ENCODE measurements at places on chromosomes 4 and X. TPM values are rescaled to one million over a fixed set of nuclear protein-coding genes. Genes with fewer than 3 reads are reported as not detected.

GRCh38 chr4:185232370-185232769, 23.0 kb downstream of the SNX25 start:
- peaks cover under 1% of the 10 kb centered on the region for H3K4me1 ChIP-seq
- DNase-seq = no peak
- no peaks in the 10 kb centered on the region for H3K27me3 ChIP-seq
- H3K4me3 ChIP-seq = no peak overlapping the region

- H3K27me3 ChIP-seq = no peaks in the 10 kb centered on the region
- no peak overlapping the region for H3K27ac ChIP-seq
- H3K4me1 ChIP-seq = no peaks in the 10 kb centered on the region
- no peak overlapping the region for H3K4me3 ChIP-seq
- DNase-seq = no peak
- no peaks in the 10 kb centered on the region for H3K36me3 ChIP-seq
Observed at GRCh38 chrX:97290199-97290598, 406.5 kb downstream of the RPA4 start.

DNA sequence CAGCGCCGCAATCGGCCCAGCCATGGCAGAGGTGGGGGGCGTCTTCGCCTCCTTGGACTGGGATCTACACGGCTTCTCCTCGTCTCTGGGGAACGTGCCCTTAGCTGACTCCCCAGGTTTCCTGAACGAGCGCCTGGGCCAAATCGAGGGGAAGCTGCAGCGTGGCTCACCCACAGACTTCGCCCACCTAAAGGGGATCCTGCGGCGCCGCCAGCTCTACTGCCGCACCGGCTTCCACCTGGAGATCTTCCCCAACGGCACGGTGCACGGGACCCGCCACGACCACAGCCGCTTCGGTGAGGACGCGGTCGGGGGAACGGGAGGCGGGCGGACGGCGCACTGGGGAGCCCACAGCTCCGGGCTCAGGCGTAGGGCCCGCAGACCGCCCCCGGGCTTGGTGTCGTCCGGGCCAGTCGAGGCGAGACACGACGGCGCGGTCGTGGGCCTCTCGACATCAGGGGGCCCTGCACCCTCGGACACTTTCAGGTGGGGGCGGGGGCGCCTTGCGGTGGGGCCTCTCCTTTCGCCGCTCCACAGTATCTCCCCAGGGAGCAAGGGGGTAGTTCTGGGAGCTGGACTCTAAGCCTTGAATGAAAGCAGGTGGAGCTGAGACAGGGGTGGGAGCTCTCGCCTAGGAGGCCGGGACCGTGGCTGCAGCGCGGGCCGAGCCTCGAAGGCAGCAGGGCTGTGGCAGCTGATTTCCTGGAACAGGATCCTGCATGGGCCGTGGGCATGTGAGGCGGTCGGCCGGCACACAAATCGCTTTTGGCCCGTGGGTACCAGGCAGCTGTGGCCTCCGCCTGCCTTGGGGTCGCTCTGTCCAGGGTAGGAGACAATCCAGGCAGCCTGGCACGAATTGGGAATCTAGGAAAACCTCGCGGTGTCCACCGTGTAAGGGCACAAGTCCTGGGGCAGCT, 722 bp downstream of the FGF16 start:
- peak overlapping the region; percentile 36 for H3K4me3 ChIP-seq
- no peaks in the 10 kb centered on the region for H3K4me1 ChIP-seq
- H3K36me3 ChIP-seq = no peaks in the 10 kb centered on the region

GRCh38 chr4:85369703-85370380, 105.1 kb upstream of the ARHGAP24 start:
- no peak overlapping the region for H3K27ac ChIP-seq
- no peaks in the 10 kb centered on the region for H3K4me1 ChIP-seq
- H3K27me3 ChIP-seq = no peaks in the 10 kb centered on the region
- DNase-seq = no peak

DNA sequence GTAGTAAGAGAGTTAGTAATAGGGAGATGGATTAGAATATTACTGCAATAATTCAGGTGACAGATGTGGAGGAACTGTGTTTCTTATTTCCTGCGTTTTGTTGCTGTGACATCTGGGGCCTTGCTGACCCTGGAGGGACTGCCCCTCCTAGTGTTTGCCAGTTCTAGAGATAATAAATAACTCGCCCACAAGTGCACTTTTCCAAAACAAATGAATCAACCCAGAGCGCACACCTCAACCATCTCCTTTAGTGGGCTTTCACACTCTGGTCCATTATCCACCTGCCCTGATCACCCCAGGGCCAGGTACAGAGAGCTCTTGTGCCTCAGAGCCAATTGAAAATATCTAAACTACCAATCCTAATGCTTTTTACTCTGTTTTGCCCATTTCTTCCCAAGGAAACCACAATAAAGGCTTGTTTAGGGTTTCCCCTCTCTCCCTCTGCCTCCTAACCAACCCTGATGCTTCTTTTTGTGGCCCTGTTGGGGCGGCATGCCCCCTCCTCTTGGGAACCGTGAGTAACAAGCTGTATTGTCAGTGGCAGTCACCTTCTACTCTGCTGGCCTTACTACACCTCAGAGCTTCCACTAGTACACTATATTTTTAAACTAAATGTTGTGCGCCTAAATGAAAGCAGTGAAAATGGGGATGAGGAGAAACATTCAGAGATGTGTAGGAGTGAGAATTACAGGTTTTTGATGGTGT, 270.5 kb downstream of the TENM3 start:
- DNase-seq = no peak
- no peaks in the 10 kb centered on the region for H3K27me3 ChIP-seq
- no peak overlapping the region for H3K4me3 ChIP-seq
- H3K4me1 ChIP-seq = no peaks in the 10 kb centered on the region
- no peaks in the 10 kb centered on the region for H3K36me3 ChIP-seq

Gene MPP1
- total RNA-seq = 45.3 TPM

- DNase-seq = no peak
- peak overlapping the region; percentile 72 for H3K27ac ChIP-seq
- H3K36me3 ChIP-seq = no peaks in the 10 kb centered on the region
- H3K27me3 ChIP-seq = no peaks in the 10 kb centered on the region
- peaks cover 50% of the 10 kb centered on the region for H3K4me1 ChIP-seq
- peak overlapping the region; percentile 39 for H3K4me3 ChIP-seq
Observed at GRCh38 chr4:41541687-41542094, 3.7 kb downstream of the LIMCH1 start.

- no peak for DNase-seq
- no peaks in the 10 kb centered on the region for H3K27me3 ChIP-seq
- no peaks in the 10 kb centered on the region for H3K4me1 ChIP-seq
- no peak overlapping the region for H3K4me3 ChIP-seq
Observed at GRCh38 chrX:9271789-9272525, 192.9 kb upstream of the TBL1X start.

Gene CSN1S1
- not detected for total RNA-seq

Gene F8
- total RNA-seq = 12.7 TPM

Gene ZMAT1
- total RNA-seq = 8.4 TPM

GRCh38 chr4:5923376-5923775, 30.5 kb upstream of the CRMP1 start:
- H3K27me3 ChIP-seq = peaks cover 4% of the 10 kb centered on the region
- H3K36me3 ChIP-seq = no peaks in the 10 kb centered on the region
- no peak overlapping the region for H3K4me3 ChIP-seq
- DNase-seq = no peak
- no peak overlapping the region for H3K27ac ChIP-seq

Gene IL9R
- total RNA-seq = 1.2 TPM

DNA sequence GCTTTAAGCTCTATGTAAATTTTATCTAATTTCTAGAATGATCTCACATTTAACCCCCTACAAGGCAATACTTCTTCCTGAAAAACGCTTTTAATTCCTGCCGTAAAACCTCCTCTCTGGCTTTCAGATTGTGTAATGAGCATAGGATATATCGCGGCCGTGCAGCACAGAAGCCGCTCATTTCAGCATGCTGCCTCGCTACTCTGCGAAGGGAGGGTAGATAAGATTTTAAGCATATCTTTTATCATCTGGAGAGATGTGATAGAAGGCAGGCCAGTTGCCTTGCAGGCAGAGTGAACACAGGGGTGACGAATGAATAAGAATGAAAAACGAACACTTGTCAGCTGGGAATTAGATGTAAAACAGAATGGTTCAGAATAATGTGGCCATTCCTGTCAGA, 265.5 kb downstream of the UNC5C start:
- H3K27ac ChIP-seq = no peak overlapping the region
- H3K4me1 ChIP-seq = no peaks in the 10 kb centered on the region
- H3K36me3 ChIP-seq = no peaks in the 10 kb centered on the region
- no peak overlapping the region for H3K4me3 ChIP-seq
- no peaks in the 10 kb centered on the region for H3K27me3 ChIP-seq

DNA sequence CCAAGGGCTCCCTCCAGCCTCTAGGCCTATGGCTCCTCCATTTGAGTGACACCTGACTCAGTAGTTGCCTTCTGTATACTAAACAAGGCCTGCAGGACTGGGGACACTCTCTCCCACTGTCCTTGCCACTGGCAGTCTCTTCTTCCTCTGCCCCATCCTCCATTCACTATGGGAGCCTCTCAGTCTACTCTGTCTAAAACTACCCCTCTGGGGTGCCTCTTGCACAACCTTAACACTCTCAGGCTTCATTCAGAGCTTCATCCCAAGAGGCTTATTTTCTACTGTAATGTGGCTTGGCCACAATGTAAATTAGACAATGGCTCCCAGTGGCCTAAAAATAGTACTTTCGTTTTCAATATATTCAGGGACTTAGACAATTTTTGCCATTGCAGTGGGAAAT, 133.0 kb downstream of the ZC4H2 start:
- H3K36me3 ChIP-seq = no peaks in the 10 kb centered on the region
- H3K4me1 ChIP-seq = no peaks in the 10 kb centered on the region
- H3K4me3 ChIP-seq = no peak overlapping the region
- no peak for DNase-seq

- no peak for DNase-seq
- H3K27me3 ChIP-seq = no peaks in the 10 kb centered on the region
- no peaks in the 10 kb centered on the region for H3K36me3 ChIP-seq
Observed at GRCh38 chr4:36704289-36704688, 422.9 kb downstream of the DTHD1 start.

Gene MAGEA10
- not detected for total RNA-seq

GRCh38 chr4:39637586-39638353, 895 bp downstream of the SMIM14 start:
- peaks cover 6% of the 10 kb centered on the region for H3K36me3 ChIP-seq
- DNase-seq = peak; percentile 84
- H3K27me3 ChIP-seq = no peaks in the 10 kb centered on the region
- H3K27ac ChIP-seq = peak overlapping the region; percentile 98
- peak overlapping the region; percentile 93 for H3K4me3 ChIP-seq

DNA sequence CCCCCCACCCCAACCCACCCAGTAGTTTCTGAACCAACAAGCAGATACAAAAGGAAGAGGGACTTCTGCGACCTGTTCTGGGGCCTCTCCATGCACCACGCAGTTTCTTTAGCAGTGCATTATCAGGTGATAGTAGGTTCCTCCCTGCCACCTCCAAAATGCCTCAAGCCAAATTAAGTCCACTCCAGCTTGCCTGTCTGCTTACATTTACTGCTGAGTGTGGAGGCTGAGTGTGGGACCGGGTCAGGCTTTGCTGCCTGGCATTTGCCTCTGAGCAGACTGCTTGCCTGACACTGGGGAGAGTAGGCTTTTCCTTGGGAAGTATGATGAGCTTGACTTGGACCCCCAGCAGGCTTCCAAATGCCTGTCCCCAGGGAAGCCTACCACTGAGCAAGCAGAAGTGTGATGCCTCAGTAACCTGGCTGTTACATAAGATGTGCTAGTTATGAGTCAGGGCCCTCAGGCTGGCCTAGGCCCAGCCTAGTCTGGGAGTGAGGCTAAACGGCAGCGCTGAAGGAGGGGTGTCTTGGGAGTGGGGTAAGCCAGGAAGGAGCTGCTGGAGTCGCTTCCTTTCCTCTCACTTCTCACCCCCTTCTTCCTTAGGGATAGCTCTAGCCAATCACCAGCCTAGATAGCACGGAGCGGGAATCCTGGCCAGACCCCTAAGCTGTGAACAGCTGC, 9.0 kb downstream of the TSC22D3 start:
- no peak overlapping the region for H3K27ac ChIP-seq
- no peaks in the 10 kb centered on the region for H3K36me3 ChIP-seq
- no peak overlapping the region for H3K4me3 ChIP-seq
- no peak for DNase-seq

GRCh38 chr4:86043755-86044592, 315.9 kb downstream of the MAPK10 start:
- no peaks in the 10 kb centered on the region for H3K36me3 ChIP-seq
- no peak for DNase-seq

DNA sequence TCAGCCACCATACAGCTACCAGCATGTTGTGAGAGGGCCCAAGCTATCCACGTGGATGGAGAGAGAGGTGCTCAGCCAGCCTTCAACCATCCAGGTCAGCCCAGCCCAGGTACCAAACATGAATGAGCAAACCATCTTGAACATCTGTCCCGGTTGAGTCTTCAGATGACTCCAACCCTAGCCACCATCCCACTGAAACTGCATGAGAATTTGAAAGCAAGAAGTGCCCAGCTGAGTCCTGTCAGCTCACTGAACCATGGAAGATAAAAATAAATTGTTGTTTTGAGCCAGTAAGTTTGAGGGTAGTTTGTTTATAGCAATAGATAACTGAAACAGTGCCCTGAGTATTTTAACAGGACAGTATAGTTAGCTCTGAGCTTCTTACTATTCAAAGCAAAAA, 7.3 kb upstream of the SEL1L3 start:
- H3K4me3 ChIP-seq = no peak overlapping the region
- no peak overlapping the region for H3K27ac ChIP-seq
- H3K27me3 ChIP-seq = no peaks in the 10 kb centered on the region
- DNase-seq = no peak
- no peaks in the 10 kb centered on the region for H3K36me3 ChIP-seq

GRCh38 chr4:61662362-61662761, 462.2 kb downstream of the ADGRL3 start:
- H3K4me1 ChIP-seq = no peaks in the 10 kb centered on the region
- no peaks in the 10 kb centered on the region for H3K27me3 ChIP-seq
- no peak overlapping the region for H3K4me3 ChIP-seq
- no peak for DNase-seq
- no peak overlapping the region for H3K27ac ChIP-seq

Gene LPAR4
- not detected for total RNA-seq

DNA sequence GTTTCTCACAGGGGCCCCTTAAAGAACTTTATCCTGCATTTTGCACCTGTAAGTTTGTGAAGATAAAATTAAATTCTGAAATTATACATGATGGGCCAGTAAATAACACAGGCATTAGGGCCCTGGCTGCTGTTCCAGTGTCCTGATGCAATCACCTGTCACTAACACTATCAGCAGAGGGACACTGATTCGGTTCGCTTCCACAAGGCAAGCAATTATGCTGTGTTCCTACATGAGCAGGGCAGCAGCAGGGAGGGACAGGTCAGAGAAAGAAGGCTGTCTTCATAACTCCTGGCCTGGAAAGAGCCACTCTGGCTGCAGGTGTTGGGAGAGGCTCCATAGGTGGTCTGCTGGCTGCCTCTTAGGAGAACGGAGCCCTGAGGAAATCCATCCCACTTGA, 487.3 kb downstream of the MID1IP1 start:
- H3K4me1 ChIP-seq = no peaks in the 10 kb centered on the region
- no peak overlapping the region for H3K4me3 ChIP-seq
- no peak overlapping the region for H3K27ac ChIP-seq
- H3K27me3 ChIP-seq = no peaks in the 10 kb centered on the region
- DNase-seq = no peak
- H3K36me3 ChIP-seq = no peaks in the 10 kb centered on the region

All from upper lobe of right lung (tissue), 1 donor.